ENCODE measurements at places on chromosomes 1 and 21.

- no peak for DNase-seq
These were observed 27.4 kb downstream of the AGL start for GRCh38 chr1:99877568-99877967.

- no peak for DNase-seq
These were observed 66.7 kb upstream of the ABCD3 start for GRCh38 chr1:94351481-94351880.

DNA sequence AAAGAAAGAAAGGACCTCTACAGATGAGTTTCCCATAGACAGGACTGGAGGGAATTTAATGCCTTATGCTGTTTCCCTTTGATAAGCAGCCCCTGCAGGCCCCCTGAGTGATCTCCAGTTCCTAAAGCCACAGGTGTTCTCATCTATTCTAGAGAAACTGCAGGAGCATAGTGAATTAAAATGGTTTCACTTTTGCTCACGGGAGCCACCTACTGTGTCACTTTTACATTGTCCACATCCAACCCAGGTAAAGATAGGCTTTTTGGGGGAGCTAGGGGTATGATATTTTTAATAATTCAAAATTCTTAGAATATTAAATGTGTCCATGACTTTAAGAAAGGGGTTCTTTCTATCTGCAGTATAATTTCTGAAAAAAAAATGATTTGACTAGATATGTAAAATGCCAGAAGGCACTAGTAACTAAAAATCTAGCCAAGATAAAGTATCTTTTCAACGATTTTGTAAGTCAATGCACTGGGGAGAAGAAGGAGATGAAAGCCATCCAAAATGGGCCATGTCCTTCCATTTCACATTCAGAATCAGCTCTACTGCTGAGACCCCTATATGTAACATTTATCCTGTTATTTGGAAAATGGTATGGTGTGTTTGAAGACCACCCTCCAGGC, 267.3 kb upstream of the DUSP10 start:
- peak; percentile 22 for DNase-seq

DNA sequence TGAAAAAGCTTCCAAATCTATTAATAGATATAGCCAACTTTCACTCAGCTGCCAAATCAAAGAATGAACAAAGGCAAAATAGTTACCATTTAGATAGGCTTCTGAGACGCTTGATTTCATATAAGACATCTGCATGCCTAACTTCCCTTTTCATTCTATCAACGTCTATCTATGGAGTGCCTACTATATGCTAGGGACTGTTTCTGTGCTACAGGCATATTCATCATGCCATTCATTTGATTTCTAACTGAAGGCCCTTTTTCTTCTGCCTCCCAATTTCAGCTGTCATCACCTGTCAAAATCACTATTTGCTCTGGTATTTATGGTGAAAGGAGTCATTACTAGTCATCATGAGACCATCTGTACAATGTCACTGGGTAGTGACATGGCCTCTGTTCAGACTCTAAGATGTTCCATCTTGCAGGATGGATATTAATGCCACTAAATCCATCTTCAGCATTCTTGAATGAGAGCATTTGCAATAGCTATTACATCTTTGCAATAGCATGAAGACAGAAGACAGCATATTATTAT, 4.3 kb upstream of the KRTAP13-1 start:
- no peak for DNase-seq

DNA sequence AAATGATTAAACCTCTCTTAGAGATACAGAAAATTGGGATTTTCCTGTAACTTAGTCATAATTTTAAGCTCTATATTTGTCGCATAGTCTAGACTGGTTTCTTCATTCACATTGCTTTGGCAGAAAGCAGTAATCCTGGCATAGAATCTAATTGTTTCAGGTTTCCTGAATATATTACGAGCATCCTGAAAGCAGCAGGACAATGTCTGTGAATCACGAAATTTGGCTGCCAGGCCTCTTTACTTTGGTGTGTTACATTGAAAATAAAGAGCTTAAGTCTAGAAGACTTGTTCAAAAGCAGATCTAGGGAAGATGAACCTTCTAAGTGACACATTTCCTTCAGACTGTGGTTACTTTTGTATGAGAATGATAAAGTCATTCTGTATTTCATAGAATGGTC, 72.2 kb downstream of the TDRD5 start:
- no peak for DNase-seq

GRCh38 chr1:54768093-54768492, 3.8 kb upstream of the PARS2 start:
- DNase-seq: peak; percentile 7

- no peak for DNase-seq
These were observed 46.9 kb upstream of the TMEM51 start for GRCh38 chr1:15106608-15107007.

DNA sequence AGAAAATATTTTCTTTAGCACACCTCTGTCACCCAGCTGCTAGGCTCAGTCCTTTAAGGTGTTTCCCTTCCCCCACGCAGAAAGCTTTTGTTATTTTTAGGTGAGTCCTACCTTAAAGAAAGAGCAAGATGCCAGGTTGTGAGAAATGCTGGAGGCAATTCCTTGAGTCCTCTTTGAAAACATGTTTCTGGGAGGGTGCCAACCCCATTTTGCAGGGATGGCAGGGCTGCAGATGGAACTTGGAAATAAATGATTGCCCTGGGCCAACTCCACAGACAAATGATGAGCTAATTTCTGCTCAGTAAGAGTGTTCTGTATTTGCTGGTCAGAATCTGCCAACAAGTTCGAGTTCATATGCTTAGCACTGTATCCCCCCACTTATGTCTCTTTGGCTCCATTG, 119.2 kb upstream of the RAB3GAP2 start:
- no peak for DNase-seq

- DNase-seq: no peak
These were observed 21.5 kb downstream of the RPL5 start for GRCh38 chr1:92853299-92853698.

- DNase-seq: no peak
These were observed 225.6 kb upstream of the FGGY start for GRCh38 chr1:59071289-59071688.

DNA sequence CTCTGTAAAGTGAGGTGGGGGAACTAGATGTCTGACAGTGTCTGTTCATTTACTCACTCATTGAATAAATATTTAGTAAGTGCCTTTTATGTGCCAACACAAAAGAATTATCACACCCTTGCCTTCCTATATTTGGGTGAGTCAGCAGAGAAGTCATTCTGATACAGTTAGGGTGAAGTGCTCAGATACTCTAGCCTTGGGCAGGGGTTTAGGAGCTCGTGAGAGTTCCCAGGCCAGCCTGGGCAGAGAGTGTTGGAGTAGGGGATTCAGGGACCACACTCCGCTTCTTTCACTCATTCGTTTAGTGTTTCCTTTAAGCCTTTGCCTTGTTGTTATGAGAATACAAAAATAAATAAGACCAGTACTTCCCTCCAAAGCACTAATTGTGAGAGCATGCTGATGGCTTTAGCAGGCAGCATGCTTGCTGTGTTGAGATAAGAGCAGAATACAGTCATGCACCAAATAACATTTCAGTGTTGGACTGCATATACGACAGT, 83.9 kb downstream of the DYRK1A start:
- peak; percentile 40 for DNase-seq

DNA sequence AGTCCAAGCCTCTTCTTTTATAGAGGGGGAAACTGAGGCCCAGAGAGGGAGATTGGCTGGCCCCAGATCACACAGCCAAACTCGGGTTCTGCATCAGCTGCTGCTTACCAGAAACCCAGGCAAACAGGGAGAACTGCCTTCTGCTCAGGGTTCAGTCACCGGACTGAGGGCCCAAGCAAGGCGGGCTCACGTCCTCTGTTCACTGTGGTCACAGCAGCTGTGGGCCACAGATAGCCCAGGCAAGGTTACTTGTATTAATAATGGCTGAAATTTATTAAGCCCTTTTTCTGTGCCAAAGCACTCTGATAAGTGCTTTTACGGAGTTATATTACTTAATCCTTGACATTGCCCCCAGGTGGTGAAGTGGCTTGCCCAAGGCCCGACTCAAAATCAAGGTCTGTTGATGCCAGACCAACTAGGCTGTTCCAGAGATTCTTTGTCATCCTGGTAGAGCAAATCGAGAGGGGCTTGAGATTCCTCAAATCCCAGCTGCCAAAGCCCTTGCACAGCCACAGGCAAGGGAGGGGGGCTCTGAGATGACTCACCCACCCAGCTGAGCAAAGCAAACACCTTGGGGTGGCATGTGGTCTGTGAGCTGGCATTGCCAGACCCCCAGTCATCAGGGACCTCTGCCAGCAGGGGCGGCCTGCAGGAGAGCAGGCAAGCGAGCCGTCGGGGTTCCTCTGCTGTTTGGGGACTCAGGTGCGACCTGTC, 36.5 kb downstream of the EPHB2 start:
- DNase-seq: peak; percentile 83

GRCh38 chr21:37551331-37551992, 184.9 kb downstream of the DYRK1A start:
- peak; percentile 56 for DNase-seq

DNA sequence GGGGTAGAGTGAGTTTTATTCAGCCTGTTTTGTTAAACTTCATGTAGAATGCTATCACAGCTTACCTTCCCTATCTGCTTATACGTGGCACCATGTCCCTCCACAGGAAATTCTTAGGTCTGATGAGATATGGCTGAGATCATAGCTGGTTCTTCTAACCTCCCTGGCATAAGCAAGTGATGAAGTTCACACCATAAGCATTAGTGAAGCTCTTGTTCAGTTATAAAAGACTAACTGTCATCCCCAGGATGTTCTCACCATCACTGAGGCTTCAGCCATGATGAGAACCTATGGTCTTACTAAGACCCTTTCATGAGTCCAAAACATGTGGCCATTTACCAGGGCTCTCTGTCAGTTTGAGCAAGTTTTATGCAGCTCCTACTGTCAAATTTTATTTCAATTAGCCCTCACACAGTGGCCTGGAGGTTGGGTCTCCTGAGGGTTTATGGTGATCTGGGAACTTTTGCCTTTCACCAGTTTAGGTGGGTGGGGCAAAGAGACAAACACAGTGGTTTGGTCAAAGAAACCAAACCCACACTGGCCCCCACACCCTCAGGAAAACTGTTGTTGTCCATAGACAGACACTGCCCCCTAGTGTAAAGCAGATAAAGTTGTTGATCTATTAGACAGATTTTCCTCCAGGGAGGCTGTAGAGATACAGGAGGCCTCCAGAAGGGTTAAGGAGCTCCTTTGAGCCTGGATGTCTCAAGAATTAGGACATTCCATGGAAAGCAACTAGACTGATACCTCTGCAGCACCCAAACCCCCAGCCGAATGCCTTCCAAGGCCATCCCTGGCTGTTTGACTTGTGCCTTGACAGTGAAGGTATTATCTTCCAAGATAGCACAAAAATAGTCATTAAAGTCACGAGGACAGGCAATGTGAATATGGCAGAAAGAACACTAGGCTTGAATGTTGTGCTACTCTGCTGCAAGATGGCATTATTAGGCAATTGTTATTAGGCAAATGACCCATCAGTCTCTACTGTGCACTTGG, 5.0 kb downstream of the SLC22A15 start:
- peak; percentile 66 for DNase-seq

GRCh38 chr1:203300441-203301330, 4.6 kb upstream of the BTG2 start:
- no peak for DNase-seq

- DNase-seq: no peak
These were observed 156.0 kb downstream of the TOMM20 start for GRCh38 chr1:234972411-234973191.

DNA sequence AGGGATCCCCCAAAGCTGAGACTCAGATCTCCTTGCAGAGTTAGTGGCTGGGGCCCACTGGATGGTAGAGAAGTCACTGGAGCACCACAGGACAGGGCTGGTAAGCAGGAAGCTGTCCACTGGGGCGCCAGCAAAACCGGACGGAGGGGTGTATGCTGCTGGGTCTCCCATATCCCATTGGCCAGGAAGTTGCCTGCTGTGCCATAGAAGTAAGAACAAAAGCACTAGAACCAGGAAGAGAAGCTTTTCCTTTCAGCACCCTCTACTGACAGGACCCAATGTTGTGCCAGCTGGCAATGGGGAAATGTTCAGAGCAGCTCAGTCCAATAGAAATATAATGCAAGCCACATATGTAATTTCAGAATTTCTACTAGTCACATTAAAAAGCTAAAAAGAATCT, 146.6 kb downstream of the SPATA46 start:
- peak; percentile 34 for DNase-seq

GRCh38 chr1:85153149-85153891, 47.5 kb downstream of the SYDE2 start:
- DNase-seq: no peak

DNA sequence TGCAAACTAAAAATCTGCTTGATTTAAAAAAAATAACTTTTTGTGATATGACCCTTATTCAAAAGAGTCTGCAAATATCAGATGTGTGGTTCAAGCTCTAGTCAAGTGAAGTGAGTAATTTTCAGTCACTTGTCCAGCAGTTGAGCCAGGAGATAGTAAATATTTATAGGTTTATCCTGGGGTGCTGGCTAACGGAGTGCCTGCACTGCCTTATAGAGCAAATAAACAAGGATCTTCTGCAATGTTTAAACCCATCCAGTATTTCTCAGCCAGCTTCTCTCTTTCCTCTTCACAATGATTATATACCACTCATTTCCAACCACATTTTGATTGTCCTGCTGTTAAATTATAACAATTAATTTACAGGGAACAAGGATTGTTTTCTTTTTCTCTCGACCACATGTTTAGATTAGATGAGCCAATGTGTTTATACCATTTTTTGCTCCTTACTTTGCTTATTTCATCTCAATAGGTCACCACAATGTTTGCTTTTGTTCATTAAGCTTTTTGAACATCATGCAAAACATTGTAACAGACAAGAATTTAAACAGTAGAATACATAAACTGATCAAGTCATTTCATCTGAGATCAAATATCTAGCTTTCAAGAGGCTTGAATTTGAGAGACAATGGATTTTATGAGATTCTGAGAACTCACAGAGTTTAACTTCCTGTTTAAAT, 60.3 kb upstream of the GREM2 start:
- no peak for DNase-seq

DNA sequence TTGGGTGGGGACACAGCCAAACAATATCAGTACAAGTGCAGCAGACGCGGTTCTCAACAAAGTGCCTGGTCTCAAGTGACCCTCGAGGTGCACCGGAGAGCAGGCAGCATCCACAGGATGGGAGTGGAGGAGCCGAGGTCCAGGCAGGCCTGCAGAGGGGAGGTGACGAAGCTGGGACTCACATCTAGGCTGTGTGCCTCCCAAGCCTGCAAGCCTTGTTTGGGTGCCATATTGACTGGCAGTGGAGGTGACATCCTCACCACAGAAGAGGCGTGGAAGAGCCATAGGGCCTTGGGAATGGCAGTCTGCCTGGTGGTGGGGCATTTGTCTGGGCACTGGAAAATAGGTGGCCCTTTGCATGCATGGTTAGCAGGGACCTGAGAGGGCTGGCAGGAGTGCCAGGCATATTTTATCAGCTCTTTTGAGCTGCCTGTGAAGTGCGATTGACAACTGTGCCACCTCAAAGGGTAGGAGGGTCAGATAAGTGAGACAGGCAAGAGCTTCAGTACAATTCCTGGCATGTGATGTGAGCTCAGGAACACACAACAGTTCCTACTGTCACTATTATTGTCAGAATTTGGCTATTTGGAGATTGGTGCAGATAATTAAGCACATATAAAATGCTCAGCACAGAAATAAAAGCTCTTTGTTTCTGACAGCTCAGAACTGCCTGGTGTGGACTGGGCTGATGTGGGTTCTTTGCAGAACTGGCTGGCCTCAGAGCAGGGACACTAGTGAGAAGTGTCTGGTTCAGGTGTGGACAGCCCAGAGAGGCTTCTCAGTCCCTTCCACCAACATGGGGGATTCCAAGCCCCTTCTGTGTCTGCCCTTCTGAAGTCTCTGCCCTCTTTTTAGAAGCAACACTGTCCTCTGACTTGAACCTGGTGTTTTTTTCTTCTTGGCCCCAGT, 347.6 kb upstream of the AJAP1 start:
- no peak for DNase-seq

GRCh38 chr1:82704966-82705365, 904.2 kb downstream of the ADGRL2 start:
- DNase-seq: no peak

- DNase-seq: no peak
These were observed 44.5 kb upstream of the EDN2 start for GRCh38 chr1:41528726-41529605.
